Left kidney (tissue), 8 donors: ENCODE measurements at places on chromosomes 13 and 19.

DNA sequence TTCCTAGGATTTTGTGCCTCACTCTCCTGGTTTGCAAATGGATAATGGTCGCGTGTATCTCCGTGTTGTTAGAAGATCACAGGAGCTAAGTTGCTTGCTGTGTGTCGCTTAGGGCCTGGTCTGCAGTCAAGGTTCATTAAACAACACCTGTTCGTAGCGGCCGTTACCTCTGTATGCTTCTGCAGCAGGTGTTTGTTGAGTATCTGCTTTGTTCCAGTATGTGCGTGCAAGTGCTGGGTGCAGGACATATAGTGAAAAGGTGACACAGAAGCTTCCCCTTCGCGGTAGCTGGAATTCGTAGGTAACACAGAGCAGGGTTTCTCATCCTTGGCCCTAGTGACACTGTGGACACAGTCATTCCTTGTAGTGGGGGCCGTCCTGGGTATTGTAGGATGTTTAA is 5.4 kb downstream of the MED25 start:
- DNase-seq = no peak

DNA sequence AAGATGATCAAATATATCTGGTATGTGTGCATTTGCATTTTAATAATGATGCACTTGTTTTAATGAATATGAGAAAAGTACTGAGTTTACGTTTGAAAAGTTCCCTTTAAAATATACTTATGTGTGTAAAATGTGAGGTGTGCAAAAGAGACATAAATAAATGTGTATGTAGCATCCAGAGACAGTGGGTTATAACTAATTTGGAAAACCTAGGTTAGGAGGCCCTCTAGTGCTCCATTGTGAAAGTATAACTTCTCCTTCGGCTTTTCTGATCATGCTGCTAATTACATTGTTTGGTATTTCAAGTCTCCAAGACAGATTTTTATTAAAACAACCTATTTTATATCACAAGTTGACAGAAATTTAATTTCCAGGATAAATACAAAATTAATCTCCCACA is 30.1 kb downstream of the SCEL start:
- DNase-seq = peak; percentile 33

- peak; percentile 92 for DNase-seq
Measured at GRCh38 chr19:12194827-12195731, 32.2 kb downstream of the ZNF136 start.

DNA sequence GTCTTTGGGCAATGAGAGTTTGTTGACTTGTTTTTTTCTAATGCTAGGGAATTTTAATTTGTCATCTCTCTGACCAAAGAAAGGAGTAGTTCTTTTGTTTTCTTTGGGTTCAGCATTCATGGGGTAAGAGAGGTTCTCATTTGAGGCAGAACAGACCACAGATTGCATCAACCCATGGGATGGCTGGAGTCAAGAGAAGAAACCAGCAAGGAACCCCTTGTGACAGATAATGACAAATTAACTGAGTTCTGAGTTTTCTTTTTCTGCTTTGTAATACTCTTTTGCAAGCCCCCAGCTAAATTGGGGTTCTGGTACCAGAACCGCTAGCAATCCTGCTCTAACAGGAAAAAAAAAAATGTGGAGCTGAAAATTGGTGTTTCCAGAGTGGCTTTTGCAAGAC is 864.1 kb downstream of the DIAPH3 start:
- no peak for DNase-seq

DNA sequence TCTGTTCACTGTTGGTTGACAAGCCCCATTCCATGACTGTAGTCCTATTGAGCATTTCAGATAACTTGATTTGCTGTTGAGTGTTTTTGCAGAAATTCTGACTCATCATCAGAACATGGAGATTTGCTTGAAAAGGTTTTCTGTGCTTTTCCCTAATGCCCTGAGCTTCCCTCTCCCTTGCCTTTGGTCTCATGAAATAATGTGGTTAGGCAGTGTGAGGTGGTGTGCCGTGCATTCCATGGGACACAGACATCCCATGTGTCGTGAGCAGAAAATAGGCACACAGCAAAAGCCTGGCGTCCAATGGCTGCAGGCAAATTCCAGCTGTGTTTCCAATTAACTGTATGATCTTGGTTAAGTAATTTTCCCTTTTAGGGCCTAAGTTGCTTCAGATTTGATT is 197.4 kb downstream of the DLEU7 start:
- DNase-seq = no peak

DNA sequence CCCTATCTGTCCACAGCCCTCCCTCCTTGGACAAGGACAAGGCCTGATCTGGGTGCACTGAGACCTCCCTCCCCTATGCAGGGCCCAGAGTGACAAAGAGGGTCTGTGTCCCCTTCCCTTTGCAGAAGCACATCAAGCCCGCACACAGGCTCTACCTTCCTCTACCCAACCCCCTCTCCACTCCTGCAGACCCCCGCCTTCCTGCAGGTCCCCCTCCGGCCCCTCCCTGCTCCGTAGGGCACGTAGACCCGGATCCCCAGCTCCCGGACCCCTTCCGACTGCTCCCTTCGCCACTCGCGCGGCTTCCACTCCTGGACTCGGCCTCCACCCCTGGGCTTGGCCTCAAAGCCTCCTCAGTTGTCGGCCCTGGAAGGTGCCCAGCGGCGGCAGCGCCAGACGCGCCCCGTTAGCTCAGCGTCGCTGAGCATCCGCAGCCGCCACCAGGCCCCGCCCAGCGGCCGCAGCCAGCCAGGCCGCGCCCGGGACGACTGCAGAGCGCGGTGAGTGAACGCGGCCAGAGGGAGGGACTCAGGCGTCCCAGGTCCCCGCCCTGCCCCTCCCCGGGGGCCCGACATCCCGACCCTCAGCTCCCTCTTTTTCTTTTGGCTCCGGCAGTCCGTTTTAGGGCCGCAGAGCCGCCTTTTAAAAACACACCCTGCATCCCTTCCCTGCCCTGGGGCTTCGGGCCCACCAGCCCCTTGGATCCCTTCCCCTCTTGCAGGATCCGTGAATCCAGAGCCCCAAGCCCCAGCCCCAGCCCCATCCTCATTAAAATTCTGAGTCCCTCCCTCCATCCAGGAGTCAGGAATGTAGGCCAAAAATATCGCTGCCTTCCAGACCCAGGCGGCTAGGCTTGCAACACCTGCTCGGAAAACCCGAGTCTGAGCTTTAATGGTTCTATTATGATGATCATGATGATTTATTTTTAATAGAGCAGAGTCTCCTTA is 1.5 kb upstream of the MYADM start:
- peak; percentile 73 for DNase-seq

DNA sequence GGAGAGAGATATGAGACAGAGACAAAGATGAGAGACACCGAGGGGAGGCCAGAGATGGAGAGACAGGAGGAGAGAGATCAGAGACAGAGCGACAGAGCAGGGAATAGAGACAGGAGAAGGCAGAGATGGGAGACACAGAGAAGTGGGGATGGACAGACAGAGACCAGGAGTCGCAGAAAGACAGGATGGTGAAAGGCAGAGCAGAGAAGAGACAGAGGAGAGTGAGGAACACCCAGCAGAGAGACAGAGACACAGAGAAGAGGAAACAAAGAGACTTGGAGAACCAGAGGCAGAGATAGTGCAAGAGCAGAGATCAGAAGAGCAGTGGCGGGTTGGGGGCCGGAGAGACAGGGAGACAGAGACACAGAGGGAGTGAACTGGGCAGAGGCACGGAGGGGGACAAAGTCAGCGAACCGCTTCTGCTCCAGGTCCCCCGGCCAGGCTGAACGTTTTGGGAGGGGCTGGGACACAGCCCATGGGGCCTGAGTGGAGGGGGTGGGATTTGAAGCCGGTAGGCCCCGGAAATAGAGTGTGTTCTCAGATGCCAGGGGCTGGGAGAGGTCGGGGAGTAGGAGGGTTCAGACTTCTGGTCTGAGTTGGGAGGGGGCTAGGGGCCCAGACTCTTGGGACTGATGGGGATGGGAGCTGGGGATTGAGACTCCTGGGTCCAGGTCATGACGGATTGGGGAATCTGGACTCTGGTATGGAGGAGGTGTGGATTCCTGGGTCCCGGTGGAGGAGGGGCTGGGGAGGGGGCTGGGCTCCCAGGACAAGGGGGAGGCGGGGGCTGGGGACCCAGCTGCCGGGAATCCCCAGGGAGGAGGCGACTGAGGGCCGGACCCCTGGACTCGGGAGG is 654 bp downstream of the ZNF579 start:
- DNase-seq = no peak

GRCh38 chr13:51457086-51457815 is 4.4 kb upstream of the INTS6 start:
- no peak for DNase-seq

DNA sequence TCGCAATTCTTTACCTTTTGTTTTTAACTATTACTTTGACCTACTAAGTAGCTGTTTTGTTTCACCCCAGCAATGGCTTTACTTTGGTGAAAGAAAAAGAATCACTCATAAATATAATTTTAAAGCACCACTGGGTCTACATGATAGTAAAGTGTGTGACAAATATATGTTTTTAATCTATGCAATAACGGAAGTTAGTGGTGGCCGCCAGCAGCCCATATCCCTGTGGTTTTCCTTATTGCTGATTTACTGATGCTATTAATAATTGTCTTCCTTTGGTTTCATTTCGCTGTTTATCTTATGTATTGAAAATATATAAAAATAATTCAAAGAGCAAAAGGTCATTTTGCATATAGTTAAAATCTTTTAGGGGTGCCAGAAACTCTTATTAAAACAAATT is 491.3 kb downstream of the DIAPH3 start:
- DNase-seq = no peak

GRCh38 chr13:20672772-20673171 is 30.7 kb upstream of the IL17D start:
- no peak for DNase-seq

GRCh38 chr19:12647047-12647446 is 19.5 kb downstream of the MAN2B1 start:
- DNase-seq = no peak
